Left renal cortex interstitium (tissue), 4 donors: ENCODE measurements at places on chromosomes 3 and 15.

DNA sequence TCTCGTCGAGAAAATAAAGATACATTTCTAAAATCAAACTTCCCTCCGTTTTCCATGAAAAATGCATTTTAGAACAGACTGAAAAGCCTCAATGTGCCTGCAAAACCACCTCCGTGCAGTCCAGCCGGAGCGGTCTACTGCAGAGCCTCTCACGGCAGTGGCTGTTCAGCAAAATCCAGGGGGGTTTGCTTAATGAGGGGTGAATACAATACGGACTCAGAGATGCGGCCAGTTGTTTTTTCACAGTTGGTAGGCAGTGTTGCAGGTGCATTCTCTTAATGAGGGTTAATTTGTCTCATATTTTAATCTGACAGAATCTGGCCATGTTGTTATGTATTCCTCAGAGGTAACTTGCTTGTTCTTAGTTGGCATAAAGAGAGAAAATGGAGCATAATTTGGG is 223.0 kb downstream of the EBLN2 start:
- DNase-seq: no peak

DNA sequence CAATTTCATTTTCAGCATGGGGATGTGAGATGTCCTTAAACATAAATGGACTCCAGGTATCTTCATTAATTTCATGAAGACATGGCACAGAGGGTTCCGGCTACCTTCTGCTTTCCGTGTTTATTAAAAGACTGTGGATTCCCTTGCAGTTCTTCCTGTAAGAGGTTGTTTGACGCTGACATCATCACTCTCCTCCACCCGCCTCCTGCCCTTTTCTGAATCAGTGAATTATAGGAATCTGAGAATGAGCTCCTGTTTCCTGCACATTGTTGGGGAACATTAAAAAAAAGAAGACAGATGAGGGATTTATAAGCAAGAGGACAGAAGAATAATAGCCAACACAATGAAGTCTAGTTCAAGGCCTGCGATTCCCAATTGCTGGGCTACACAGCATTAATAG is 191.3 kb downstream of the LPP start:
- DNase-seq: no peak

GRCh38 chr3:43090238-43090637 is 15.6 kb downstream of the POMGNT2 start:
- no peak for DNase-seq

DNA sequence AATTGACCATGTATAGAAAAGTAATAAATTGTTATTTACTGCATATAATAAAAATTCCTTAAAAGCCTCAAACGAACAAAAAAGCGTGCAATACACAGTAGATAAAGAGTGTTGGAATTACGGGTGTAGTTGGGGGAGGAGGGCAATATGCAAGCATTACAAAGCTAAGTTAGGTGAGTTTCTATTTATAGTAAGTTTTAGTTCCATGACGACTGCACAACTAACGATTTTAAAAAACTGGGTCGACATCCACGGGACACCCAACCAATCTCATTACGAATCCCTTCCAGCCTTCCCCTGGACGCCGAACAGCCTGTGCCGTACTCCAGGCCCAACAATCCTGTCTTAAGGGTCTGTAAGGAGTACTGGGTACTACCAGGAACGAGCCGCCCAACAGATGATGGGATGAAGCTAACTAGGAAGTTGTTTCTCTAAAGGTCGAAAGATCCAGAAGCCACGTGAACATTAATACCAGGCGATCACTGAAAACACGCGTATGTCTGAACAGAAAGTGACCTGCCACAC is 677 bp downstream of the POLQ start:
- peak; percentile 17 for DNase-seq
